Vagina (tissue), 2 donors: ENCODE measurements at places on chromosomes 5 and 9.

DNA sequence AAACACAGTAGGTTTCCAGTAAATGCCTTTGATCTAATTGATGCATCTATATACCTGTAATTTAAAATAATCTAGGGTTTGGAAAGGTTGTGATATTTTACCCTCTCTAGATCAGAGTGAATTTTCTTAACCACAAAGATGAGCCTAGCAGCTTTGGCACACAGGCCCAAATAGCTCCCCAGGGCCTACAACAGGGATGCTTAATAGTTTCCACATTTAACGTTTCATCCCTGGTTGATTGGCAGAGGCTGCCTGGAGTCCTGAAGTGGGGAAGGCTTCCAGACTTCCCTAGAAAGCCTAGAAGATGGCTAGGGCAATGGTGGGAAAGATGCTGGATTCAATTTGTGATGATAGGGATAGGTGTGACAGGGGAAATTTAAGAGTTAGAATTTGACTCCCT is 206.6 kb downstream of the NSG2 start:
- no peaks in the 10 kb centered on the region for H3K27me3 ChIP-seq
- no peak overlapping the region for H3K27ac ChIP-seq
- no peak overlapping the region for H3K4me3 ChIP-seq
- no peaks in the 10 kb centered on the region for H3K36me3 ChIP-seq
- no peak for DNase-seq

DNA sequence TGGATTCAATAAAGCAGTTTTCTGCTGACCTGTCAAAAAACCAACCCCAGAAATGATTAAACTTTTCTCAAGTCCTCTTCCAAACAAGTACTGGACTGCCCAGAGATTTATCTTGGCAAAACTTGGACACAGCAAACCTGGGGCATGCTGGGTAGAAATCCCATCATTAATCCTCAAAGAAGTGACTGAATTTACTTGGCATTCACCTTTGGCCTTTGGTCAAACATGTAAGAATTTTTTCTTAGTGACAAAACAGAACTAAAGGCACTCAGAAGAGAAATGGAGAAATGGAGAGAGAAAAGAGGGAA is 248.6 kb upstream of the NREP start:
- H3K36me3 ChIP-seq: no peaks in the 10 kb centered on the region
- no peak for DNase-seq
- no peak overlapping the region for H3K27ac ChIP-seq
- no peak overlapping the region for H3K4me3 ChIP-seq
- no peaks in the 10 kb centered on the region for H3K27me3 ChIP-seq
- no peaks in the 10 kb centered on the region for H3K4me1 ChIP-seq

DNA sequence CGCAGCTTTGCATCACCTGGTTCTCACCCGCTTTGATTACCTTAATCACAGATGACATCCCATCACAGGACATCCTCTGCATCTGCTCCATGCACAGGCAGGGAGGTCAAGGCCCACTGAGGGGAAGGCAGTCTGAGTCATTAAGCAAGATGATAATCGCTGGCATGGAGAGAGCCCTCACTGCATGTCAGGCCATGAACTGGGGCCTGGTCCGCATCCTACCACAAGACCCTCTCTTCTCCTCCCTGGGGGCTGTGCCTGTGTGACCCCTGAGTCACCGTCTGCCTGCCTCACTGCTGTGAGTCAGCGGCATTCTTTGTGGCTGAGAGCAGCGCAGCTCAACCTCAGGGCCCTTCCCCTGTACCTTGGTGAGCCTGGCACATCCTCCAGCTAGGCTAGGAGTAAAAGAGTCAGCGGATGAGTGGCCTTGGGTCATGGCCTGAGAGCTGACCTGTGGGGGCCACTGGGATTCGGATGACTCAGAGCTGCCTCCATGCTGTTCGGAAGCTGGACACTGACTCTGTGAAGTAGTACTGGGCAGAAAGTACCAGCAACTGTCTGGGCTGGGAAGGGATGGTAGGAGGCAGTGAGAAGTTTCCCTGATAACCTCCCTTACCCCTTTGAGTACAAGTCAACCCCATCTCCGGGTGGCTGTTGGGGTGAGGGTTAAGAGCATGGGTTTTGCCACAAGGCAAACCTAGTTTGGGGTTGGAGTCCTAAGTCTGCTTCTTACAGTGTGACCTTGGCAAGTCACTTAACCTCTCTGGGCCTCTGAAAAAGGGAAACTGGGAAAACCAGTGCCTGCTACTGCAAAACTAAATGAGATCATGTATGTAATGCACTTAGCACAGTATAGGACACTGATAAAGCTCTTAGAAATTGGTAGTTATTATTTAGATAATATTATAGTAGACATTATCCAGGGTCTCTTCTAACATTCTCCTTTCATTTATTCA is 14.6 kb upstream of the ARSI start:
- H3K27me3 ChIP-seq: no peaks in the 10 kb centered on the region
- H3K27ac ChIP-seq: no peak overlapping the region
- DNase-seq: no peak
- no peaks in the 10 kb centered on the region for H3K36me3 ChIP-seq

DNA sequence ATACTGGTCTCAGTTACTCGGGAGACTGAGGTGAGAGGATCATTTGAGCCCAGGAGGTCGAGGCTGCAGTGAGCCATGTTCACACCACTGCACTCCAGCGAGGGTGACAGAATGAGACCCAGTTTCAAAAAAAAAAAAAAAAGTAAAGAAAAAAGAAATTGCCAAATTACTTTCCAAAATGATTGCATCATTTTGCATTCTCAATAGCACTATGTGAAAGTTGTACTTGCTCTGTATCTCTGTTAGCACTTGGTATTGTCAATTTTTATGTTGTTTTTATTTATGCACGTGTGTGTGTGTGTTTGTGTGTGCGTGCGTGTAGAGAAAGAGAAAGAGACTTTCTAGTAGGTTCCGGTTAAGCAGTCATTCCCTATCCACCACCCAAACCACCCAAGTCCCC is 328.4 kb downstream of the RAB3C start:
- no peak overlapping the region for H3K4me3 ChIP-seq
- no peaks in the 10 kb centered on the region for H3K27me3 ChIP-seq
- no peak overlapping the region for H3K27ac ChIP-seq

GRCh38 chr5:56492812-56493211 is 259.7 kb upstream of the ANKRD55 start:
- no peaks in the 10 kb centered on the region for H3K36me3 ChIP-seq
- no peak for DNase-seq
- H3K4me3 ChIP-seq: no peak overlapping the region

- no peaks in the 10 kb centered on the region for H3K27me3 ChIP-seq
- no peak overlapping the region for H3K27ac ChIP-seq
- DNase-seq: no peak
- H3K4me3 ChIP-seq: no peak overlapping the region
- no peaks in the 10 kb centered on the region for H3K36me3 ChIP-seq
Measured at GRCh38 chr9:99169982-99170761, 51.6 kb downstream of the ALG2 start.
